ENCODE measurements at places on chromosomes 4 and X.

GRCh38 chrX:67351411-67351810 is 192.4 kb upstream of the AR start:
- DNase-seq = no peak

- peak; percentile 85 for DNase-seq
Observed at GRCh38 chrX:64205735-64206501, 410 bp upstream of the AMER1 start.

- no peak for DNase-seq
Observed at GRCh38 chr4:183202523-183202922, 103.5 kb downstream of the WWC2 start.

DNA sequence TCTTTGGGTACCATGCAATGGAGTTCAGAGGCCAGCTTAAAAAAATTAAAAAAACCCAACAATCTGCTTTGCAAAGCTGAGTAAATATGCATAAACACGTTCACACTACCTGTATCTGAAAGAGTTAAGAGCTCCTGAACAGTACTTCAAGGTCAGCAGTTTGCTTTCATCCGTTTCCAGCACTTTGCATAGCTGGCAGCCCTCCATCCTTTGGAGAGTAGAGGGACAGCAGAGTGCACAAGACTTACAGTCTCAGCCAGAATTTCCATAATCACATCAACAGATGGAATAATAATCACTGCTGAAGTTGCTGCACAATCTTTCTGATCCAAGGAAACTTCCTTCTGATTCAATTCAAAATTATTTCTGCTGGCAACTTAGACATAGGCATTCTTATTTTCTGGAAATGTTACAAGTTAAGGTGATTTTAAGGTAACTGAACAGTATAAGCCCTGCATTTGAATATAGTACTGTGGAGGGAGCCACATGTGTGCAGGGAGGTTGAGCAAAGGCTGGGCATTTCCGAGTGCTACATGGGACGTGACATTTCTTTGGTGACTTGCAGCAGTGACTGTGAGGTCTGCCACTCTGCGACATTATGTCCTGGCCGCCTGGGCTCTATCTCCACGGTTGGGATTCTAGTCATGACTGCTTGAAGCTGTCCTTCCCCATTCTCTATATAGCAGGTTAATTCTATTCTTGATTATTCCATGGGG is 73.5 kb upstream of the EMCN start:
- no peak for DNase-seq

GRCh38 chrX:150857453-150857852 is 41.0 kb downstream of the CD99L2 start:
- DNase-seq = no peak

- no peak for DNase-seq
Observed at GRCh38 chr4:189311251-189311650, 629.4 kb upstream of the FRG1 start.

- DNase-seq = no peak
Observed at GRCh38 chr4:78297116-78297800, 240.1 kb downstream of the FRAS1 start.

DNA sequence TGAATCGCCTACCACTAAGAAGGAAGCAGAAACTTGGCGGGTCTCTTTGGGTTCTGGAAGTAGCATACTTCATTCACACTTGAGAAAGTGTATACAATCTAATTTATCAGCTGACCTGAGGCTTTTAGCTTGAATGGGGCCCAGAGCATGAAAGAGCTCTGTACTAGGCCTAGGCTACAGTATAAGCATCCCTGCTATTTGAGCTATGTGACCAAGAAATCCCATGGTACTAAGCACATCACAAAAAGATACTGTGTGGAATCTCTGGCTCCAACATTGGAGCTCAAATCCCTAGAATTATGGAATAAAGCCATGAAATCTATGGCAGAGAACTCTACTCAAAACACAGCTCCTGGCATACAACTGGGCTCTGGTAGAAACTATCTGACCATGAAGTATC is 43.9 kb upstream of the CCDC149 start:
- DNase-seq = no peak

- DNase-seq = peak; percentile 21
Observed at GRCh38 chrX:45347877-45348276, 147.2 kb upstream of the DIPK2B start.

- no peak for DNase-seq
Observed at GRCh38 chr4:32163125-32163524, 1443.0 kb downstream of the PCDH7 start.

DNA sequence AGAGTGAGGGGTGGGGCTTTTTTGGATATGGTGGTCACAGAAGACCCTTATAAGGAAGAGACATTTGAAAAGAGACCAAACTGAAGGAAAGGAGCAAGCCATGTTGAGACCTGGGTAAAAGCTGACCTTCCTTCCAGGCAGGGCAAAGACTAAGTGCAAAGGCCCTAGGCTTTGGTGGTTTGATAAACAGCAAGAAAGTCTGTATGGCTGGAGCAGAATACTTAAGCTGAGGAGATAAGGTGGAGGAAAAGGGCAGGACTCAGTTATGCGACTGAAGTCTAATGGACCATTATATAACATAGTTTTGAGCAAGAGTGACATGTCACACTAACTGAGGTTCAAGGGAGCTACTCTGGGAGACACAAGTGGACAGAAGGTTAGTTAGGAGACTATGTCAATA is 20.0 kb downstream of the SH3RF1 start:
- DNase-seq = no peak

DNA sequence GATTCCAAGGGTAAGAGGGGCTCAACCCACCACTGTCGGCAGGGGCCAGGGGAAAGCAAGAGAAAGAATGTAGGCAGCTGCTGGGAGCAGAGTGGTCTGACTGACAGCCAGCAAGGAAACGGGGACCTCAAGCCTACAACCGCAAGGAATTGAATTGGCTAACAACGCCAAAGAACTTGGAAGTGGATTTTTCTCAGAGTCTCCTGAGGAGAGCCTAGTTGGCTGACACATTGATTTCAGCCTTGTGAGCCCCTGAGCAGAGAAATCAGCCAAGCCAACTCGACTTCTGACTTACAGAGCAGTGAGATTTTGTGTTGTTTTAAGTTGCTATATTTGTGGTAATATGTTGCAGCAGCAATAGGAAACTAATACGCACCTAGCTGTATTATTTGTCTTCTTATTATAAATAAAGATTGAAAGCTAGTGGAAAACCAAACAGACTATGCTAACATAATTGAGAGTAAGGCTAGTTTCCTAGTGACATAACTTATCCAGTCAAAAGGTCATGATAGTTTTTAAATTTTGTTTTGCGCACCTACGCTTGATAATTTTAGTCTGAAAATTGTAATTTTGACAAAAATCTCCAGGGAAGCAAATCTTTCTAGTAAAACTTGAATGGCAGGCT is 145.8 kb upstream of the HCCS start:
- no peak for DNase-seq

DNA sequence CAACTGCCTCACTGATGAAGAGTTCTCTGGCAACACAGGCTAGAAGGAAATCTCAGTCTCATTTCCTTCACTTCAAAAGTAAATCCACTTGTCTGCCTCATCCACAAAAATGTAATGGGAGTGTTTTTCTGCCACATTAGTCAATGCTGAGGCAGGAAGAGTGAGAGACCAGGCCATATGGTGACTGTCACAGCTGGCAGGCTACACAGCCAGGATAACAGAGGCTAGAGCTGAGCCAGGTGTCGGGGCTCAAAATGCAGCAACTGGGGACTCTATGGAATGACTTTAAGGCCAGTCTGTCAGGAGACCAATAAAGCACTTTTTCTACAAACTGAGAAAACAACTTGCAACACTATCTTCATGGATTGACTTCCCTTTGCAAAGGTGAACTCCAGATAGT is 204.2 kb downstream of the GPC3 start:
- DNase-seq = no peak

DNA sequence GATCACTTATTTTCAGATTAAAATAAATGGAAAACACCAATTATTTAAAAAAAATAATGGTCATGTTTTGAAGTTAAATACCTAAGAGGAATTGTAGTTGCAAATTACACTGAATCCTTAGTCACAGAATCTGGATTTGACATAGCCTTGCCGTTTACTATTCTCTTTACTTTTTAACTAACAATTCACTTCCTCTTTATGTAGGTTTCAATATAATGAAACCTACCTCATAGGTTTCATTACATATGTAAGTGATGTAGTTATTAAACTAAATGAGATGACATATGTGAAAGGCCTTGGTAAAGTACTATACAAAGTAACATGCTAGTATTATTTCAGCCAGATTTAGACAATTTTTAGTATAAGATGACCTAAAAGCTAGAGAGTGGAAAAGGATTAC is 6.5 kb downstream of the SPP1 start:
- no peak for DNase-seq

DNA sequence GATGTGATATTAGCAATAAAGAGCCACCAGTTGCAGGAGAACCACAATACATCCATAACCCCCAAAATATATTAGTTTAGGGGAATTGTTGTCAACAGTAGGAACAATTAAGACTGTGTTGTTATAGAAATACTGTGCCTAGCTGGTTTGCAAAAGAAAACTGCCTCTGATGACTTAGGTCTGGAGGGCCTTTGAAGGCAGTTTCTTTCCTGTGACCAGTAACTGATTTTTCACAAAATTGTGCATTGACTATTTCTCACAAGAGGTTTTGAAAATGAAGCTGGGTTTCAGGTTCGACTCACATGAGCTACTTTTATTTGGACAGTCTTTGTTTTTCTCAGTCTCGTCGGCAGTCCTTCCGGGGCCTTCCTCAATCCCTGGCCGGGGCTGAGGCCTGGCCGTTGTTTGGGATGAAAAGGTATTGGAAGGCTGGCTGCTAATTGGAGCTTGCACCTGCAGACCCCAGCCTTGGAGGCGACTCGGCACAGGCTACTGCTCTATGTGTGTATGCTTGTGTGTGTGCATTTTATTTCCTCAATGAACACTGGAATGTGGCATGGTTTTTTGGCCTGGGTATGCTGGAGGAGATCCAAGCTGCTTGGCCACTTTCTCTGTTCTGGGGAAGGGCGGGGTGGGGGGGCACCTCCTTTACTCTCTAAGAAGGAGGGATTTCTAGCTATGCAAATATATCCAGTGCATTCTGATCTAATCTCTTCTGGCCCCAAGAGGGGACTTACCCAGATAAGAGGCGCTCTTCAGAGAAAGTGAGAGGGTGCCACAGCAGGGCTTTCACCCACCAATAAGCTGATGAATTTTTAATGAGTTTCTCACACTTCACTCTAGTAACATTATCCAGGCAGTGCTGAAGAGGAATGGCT is 49.5 kb upstream of the LNX1 start:
- DNase-seq = no peak

- DNase-seq = no peak
Observed at GRCh38 chr4:40630335-40631021, 814 bp upstream of the RBM47 start.

GRCh38 chr4:138833974-138834373 is 181.6 kb upstream of the NOCT start:
- peak; percentile 31 for DNase-seq

Data from RCC 7860 (cell line).